ENCODE measurements at places on chromosomes 11 and 22. TPM values are rescaled to one million over a fixed set of nuclear protein-coding genes. Genes with fewer than 3 reads are reported as not detected.

The HBB gene
- 143 TPM for total RNA-seq

The PLEKHA7 gene
- total RNA-seq, result 36.7 TPM

The FOLR1 gene
- total RNA-seq, result not detected

The ENDOD1 gene
- 19.7 TPM for total RNA-seq

DNA sequence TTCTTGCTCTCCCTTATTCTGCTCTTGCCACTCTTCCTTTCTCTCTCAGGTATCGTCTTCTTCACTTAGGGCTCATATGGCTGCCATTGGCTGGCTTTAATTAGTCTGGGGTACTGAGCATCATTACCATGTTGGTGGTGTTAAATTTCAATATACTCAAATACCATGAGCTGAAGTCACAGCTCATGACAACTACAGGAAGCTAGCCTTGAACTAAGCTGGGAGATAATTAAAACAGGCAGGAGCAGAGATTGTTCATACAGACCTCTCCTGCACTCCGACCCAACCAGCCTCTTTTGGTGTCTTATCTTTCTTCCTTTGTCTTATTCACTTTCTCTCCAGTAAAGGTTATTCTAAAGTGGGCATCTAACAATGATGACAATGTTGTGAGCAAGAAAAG is 130.9 kb upstream of the BLID start:
- no peak for DNase-seq
- H3K36me3 ChIP-seq, result no peaks in the 10 kb centered on the region
- no peak overlapping the region for H3K4me3 ChIP-seq

DNA sequence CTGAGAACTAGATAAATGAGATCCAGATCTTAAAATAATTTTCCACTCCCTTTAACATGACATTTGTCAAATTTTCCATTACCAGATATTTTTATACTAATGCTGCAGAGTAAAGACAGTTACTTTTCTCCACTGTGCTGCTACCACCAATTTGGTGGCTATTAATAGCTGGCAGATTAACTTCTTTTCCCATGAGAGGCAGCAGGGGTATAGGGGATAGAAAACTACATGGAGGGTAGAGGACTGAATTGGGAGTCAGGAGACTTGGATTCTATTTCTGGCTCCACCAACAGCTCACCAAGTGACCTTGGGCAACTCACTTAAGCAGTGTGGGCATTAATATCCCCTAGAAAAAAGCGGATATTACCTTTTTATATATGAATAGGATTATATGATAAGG is 69.2 kb downstream of the KIF18A start:
- H3K27me3 ChIP-seq, result no peaks in the 10 kb centered on the region
- H3K4me3 ChIP-seq, result no peak overlapping the region
- no peak for DNase-seq
- no peak overlapping the region for H3K27ac ChIP-seq

DNA sequence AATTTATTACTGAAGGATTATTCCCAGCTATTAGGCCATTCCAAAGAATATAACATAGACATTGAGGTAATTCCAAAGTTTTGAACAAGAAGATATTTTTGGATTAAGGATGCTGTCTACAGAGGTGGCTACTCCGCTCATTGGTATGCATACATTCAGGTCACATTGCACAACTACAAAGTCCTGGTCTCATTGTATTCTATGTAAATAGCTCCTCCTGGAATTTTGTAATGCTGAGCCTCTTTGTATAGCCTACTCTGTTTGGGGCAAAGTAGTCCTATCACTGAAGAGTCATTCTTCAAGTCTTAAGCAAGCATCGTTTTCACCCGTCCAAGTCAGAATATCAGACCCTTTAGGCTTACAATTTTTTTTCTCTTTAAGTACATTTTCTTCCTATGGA is 142.4 kb downstream of the KIF18A start:
- no peak overlapping the region for H3K4me3 ChIP-seq
- H3K27ac ChIP-seq, result no peak overlapping the region
- no peaks in the 10 kb centered on the region for H3K4me1 ChIP-seq
- H3K27me3 ChIP-seq, result no peaks in the 10 kb centered on the region
- no peak for DNase-seq
